ENCODE measurements at places on chromosomes 5 and 9.
A peak's percentile ranks its signal among the peaks of the same experiment; 100 is the strongest.

DNA sequence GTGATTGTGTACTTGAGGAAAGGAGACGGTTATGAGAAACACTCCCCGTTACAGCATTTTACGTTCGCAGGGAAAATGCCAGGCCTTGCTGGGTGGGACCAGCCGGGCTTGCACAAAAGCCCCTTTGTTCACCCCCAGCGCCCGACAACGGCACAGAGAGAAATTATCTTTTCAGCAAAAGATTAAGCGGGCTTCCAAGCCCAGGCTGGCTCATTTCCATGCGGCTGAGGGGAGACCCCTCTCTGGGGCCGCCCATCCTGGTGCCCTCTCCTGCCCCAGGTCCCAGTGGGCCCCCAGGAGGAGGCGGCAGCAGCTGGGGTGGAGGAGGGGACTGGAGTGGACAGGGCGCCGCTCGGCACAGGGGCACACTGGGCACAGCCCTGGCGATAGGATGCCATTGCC lies 50.8 kb upstream of the NOTCH1 start:
- DNase-seq, result no peak

DNA sequence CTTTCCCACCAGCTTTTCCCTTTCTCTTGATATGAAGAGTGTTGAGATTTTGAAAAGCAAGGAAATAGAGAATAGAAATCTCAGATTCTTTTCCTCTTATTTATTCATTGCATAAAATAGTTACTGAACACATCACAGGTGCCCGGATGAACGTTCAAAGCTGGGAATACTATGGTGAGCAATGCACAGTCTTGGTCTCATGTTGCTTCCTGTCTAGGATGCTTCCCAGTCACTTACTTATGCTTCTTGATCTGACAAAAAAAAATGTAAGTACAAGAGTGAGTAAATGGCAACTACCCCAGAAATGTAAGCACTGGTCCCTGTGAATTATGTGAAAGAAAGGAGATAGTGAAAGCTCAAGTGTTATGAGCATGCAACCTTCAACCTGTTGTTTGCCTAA lies 153.5 kb upstream of the S1PR3 start:
- DNase-seq, result no peak

- DNase-seq, result no peak
Observed at GRCh38 chr9:86714999-86715398, 232.3 kb downstream of the GAS1 start.

GRCh38 chr5:172569861-172570558 lies 71.1 kb upstream of the NEURL1B start:
- DNase-seq, result no peak

DNA sequence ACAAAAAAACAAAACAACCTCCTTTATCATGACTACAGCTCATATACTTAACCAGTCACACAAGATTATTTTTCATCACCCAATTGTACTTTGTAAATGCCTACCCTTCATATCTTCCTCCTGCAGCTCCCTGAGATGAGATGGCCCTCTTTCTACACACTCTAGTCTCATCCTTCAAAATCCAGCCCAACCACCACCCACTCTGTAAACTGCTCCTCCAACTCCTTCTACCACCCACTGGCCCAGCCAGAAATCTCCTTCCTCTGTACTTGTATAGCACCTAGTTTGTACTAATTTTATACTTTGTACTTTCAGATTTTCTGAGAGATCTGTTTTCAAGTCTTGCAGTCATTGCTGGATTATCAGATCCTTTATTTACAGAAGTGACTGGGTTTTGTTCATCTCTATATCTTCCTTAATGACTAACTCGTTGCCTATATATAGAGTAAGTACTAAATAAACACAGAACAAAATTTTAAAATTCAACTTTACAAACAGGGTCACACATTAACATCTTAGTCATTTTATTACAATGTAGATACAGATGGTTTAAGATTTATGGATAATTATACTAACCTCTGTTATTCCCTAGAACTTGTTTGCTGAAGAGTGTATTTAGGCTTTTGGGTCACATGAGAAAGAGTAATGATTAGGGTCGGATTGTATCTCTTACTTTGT lies 155.7 kb downstream of the NFIB start:
- no peak for DNase-seq

GRCh38 chr5:110401881-110402280 lies 324.6 kb downstream of the TMEM232 start:
- no peak for DNase-seq

GRCh38 chr5:57595523-57595991 lies 112.9 kb upstream of the ACTBL2 start:
- DNase-seq, result no peak

DNA sequence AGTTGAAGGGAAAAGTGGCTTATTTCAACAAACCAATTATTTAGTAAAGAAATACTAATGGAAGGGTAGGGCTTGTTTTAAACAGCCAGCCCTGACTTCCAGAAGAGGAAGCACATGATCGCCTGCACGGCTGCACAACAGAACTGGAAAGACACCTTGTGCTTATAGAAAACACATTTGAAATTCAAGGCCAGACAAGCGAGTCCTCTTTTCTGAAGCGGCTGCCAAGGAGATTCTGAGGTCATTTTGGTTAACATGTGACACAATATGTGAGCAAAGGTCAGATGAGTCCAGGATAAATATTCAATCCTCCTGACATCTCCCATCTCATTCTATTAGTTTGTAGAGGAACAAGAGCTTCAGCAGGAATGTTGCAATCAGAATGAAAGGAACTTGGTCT lies 461.4 kb upstream of the ST8SIA4 start:
- DNase-seq, result no peak

GRCh38 chr5:140134277-140134935 lies 8.7 kb downstream of the IGIP start:
- no peak for DNase-seq

GRCh38 chr5:172875505-172876279 lies 41.6 kb downstream of the ERGIC1 start:
- DNase-seq, result no peak

DNA sequence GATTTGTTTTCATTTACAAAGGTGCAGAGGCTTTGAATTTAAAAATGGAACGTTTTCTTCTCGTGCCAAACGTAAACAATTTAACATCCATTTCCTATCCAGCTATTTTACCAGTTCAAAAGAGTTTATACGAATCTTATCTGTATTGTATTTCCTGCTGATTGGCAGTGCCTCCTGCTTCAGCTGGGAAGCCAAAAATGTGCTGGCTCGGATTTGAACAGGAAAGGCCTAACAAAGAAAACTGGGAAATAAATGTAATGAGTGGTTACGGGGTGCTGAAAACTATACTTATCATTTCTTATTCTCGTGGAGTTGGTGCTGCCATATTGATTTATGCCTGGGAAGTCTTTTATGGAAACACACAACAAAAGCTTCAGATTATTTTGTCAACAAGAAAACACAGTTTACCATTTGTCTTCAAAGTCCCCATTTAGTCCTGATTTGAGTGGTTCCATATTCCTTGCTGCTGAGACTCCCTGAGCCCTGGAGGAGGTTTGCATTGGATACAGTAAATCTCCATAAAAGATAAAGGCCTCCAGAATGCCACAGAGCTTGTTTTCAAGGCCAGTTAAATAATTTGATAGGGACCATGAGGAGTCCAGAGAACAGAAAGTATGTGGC lies 507.4 kb downstream of the RASEF start:
- DNase-seq, result no peak

GRCh38 chr5:122374110-122374509 lies 62.1 kb downstream of the SNCAIP start:
- no peak for DNase-seq

GRCh38 chr9:87551772-87552217 lies 54.1 kb downstream of the DAPK1 start:
- peak; percentile 62 for DNase-seq

DNA sequence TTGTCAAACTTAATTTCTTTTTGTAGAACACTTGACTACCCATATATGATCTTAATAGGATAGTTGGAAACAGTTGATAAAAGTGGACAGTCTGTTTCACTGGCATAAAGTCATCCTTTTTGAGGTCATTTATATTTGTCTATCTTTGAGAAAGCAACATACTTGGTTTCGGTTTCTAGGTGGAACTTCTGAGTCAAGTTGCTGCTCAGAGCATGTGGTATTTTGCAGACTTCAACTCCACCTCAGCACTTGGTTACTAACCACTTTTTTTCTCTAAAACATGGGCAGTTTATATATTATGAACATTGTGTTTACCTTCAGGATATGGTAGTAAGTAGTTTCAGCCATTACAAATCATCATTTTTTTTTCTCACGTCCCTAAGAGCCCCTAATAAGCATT lies 1749.0 kb upstream of the C9orf72 start:
- no peak for DNase-seq

- DNase-seq, result no peak
Observed at GRCh38 chr5:135494196-135494595, 41.6 kb downstream of the NEUROG1 start.

- no peak for DNase-seq
Observed at GRCh38 chr9:23941051-23941450, 115.0 kb upstream of the ELAVL2 start.

Data from T-helper 2 cell (primary cell).